ENCODE measurements at places on chromosomes 7 and 10.

- DNase-seq, result peak; percentile 79
These were observed 122.3 kb upstream of the LYZL2 start for GRCh38 chr10:30751678-30752331.

DNA sequence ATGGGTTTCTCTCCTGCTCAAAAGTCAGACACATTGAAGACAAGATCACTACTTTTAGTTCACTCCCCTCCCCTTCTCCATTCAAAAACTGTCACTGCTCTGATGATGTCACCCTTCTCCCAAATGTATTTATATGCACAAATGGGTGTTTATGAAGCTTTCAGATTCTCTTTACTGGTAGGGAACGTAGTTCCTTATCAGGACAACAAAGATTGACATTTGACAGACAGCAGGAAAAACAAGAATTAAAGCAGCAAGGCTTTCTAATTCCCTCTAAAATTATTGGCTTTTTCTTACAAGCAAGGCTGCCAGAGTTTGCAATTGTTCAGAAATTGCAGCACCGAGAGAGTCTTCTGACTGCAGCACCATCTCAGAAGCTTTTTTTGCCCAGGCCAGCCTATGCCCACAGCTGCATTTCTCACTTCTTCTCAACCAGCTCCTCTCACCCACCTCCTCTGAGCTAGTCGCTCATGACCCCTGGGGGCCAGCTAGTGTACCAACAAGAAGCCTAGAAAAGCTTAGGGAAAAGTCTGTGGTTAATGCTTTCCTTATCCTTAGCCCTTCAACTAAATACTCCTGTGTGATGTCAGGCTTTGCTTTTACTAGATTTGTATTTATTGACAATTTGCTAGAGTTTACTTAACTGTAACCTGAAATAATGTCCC, 265.1 kb downstream of the HTR7 start:
- no peak for DNase-seq

GRCh38 chr10:11252887-11253286, 235.2 kb downstream of the CELF2 start:
- DNase-seq, result no peak

GRCh38 chr10:83012866-83013265, 1126.4 kb upstream of the GHITM start:
- DNase-seq, result no peak

GRCh38 chr7:90347759-90348158, 1.2 kb downstream of the GTPBP10 start:
- DNase-seq, result no peak

DNA sequence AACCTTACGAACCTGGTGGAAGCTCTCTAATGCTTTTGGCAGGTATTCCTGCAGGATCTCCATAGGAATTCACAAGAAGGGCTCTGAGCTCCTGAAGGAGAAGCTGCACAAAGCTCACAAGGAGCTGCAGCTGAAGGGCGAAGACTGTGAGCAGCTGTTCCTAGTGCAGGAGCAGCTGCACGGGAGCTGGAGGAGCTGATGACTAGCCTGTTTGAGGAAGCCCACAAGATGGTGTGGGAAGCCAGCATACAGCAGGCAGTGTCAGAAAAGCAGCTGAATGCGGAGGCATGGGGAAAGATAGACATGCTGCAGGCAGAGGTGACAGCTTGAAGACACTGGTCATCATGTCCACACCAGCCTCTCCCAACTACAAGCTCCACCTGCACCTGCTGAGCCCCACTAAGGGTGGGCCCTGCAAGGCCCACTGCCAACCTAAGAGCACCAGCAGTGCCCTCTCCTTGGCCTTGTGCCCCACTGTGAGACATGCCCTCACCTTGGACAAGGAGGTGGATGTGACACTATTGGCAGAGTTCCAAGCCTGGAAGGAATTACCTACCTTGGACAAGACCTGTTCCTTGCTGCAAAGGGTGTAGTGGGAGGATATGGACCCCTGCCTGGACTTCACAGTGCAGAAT, 250.6 kb downstream of the BBS9 start:
- DNase-seq, result no peak

- DNase-seq, result no peak
These were observed 33.0 kb downstream of the PLEKHA1 start for GRCh38 chr10:122407375-122408125.

DNA sequence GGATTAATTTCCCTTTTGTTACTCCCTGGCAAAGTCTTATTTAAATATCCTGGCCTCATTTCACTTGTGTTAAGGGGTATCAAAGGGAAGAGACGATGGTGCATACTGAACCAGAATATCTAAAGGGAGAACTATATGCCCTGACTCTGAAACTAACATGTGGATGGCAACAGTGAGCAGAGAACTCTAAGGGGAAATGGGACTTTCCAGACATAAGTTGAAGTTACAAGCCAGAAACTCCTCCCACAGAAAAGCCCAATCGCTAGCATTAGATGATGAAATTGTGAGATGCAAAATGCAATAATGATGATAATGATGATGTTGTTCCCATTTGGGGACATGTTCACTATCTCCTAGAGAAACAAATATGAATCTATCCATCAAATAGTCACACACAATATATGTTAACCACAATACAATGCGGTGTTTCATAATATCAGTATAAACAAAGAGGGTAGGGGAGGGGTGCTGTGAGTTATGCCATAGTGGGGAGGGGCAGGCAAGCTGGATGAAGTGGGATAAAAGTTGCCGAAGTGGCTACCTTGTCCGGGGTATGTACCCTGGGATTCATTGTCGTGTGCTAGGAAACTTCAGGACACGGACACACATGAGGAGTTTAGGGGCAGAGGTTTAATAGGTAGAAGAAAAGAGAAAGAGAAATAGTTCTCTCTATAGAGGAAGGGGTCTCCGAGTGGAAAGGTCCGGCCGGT, 37.1 kb downstream of the TMEM229A start:
- DNase-seq, result no peak

GRCh38 chr10:47257396-47258120, 42.4 kb upstream of the GDF10 start:
- DNase-seq, result no peak

- DNase-seq, result no peak
These were observed 20.2 kb downstream of the RTKN2 start for GRCh38 chr10:62248465-62248864.

DNA sequence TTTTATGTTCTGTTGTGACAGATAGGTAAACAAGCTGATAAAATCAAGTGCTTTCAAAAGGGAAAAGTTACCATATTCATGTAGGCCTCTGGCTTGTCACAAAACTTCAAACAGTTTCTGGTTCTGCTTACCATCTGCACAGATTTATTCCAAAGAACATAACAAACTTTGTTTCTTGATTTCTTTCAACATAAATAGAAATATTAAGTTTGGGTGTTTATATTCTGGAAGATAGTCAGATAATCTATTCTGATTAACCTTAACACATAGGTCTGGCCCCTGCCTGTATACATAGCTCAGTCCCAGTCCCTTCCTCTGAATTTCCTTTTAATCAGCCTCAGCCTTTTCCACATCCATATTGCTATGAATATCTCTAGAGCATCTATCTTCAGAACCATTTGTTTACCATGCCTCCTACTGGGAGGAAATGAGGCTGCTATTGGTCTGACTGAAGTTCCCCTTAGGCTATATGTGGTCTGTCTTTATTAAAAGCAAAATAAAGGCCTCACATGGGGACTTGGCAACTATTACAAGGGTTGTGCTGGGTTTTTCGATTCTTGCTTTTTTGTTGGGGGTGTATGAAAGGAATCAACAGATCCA, 319.0 kb downstream of the HPSE2 start:
- no peak for DNase-seq

DNA sequence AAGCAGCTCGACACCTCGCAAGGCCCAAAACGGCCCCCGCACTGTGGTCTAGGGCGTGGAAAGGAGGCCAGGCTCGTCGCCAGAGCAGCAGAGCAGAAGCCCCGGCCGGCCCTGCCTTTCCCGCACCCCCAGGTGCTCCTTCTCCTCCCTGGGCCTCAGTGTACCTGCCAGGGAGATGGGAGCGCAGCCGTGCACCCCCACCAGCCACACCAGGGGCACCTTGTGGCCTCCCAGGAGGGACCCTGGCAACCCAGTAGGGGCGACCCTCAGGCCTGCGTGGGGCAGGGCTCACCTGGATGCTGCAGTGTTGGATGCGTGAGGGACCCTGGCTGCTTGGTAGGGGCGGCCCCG, 9.5 kb downstream of the PDGFA start:
- DNase-seq, result no peak

DNA sequence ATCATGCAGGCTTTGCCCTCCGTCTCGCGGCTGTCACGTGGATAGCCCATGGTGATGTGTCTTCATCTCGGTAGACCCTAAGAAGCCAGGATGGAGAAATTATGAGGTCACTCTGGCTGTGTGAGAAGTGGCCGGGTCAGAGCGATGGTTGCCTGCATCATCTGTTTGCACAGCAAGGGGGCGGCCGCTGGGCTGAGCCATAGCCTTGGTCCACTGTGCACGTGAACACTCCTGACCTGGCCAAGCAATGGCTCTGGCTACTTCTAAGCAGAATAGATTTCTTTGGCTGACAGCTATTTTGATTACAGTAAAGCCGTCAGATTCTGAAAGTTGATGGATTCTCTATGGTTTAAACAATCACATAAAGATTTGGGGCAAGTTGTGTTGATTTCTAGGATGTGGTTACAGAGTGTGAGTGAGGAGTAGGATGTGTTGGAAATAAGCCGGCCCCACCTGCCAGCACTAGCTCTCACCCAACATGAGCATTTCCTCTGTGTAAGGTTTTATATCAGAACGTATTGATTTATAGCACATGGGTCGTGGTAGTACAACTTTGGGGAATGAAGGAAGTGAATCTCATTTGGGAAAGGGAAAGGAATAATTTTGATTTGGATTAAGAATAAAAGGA, 214.4 kb upstream of the GPR26 start:
- no peak for DNase-seq

DNA sequence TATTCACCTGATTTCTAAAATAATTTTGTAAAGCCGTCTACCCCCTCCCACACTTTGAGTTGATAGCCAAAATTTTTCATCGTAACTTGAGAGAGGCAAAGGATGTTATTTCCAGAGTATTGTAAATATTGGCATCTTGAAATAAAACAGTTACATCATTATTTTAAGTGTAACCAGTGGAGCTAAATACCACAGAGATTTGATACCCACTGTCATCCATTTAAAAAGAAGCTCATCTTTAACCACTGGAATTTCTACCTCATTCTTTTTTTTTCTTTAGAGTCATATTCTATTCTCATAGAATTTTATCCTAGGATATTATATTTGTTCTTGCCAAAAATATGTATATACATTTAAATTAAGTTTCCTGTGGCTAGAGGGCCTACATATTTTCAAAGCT, 48.6 kb downstream of the CAMK1D start:
- DNase-seq, result no peak

- no peak for DNase-seq
These were observed 55.6 kb downstream of the CC2D2B start for GRCh38 chr10:95963202-95963990.

GRCh38 chr7:154987571-154987970, 15.4 kb downstream of the PAXIP1 start:
- DNase-seq, result no peak

DNA sequence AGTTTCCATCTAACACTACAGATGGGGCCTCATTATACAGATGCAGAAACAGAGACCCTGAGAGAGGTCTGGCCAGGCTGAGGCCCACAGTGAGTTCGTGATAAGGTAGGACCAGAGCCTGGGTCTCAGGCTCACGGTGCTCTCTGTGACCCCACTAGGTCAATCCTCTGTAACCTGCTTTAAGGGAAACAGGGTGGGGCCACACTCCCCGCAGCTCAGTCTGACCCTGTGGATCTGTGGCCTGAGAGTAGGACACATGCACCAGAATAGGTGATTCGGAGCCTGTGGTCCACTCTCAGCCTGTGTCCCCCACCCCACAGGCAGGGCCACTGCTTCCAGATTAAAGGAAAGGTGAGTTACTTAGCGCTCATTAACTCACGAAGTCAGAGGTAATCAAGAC, 137.8 kb upstream of the FAM20C start:
- DNase-seq, result peak; percentile 0

- no peak for DNase-seq
These were observed 105.7 kb downstream of the LHFPL3 start for GRCh38 chr7:104434129-104434528.

- DNase-seq, result no peak
These were observed 154.1 kb downstream of the USP6NL start for GRCh38 chr10:11457336-11457735.

- DNase-seq, result no peak
These were observed 6.4 kb downstream of the OR2F1 start for GRCh38 chr7:143960813-143961610.

- DNase-seq, result no peak
These were observed 261.1 kb downstream of the NRG3 start for GRCh38 chr10:82136103-82136502.

DNA sequence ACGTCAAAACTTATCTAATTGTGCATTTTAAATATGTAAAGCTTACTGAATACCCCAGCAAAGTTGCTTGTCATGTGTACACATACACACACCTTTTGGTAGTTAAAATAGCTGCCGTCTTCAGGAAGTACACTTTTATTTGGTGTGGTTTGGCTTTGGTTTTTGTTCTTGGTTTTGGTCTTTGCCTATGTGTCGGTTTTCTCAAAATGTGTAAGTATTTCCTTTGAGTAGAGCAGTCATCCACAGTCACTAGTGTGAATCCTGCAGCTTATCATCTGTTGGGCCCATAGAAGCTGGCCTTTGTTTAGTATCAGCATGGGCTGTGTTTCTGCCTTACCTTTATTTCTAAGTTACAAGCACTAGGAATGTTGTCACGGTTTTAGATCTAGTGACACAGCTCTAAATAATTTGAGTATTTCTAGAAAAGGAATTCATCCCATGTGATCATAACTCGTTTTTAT, 35.3 kb downstream of the NET1 start:
- DNase-seq, result no peak

DNA sequence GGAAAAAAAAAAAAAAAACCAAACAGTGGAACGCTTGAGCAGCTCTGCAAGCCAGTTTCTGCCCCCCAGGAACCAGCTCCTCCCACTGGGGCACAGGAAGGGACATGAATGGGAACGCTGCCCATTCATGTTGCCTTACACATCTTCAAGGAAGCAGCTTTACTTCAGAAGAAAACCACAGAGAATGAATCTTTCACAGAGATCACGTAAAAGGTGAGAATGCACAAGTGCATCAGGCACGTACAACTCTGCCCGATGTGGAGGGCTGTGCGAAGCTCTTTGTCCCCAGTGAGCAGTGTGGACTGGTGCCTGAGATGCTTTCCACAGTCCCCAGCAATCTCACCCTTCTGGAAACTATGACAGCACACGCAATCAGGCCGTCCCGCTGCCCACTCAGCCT, 106.2 kb downstream of the DLG5 start:
- no peak for DNase-seq

- DNase-seq, result no peak
These were observed 34.4 kb upstream of the CABCOCO1 start for GRCh38 chr10:61628151-61628874.

DNA sequence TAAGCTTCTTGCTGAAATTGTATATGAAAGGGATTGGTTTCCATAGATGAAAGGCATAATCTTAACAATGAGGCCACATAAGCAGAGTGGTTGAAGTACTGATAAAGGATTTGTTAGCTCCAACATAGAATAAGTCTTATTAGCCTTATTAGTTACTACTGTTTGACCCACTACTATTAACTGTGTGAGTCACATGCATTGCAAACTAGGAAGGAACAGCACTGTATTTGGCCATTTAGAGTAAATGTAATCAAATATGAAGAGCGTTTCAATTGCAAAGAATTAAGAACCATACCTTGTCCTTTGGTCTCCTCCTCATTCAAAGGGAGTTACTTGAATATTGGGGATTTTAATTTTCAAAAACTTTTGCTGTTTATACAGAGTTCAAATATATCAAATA, 428.9 kb downstream of the MDFIC start:
- DNase-seq, result no peak

All from stimulated activated effector memory CD8-positive, alpha-beta T cell treated with anti-CD3 and anti-CD28 coated beads, Interleukin-12 subunit alpha, Interleukin-12 subunit beta, amount 100 ng/mL, for 72 hours (primary cell).